ENCODE measurements at places on chromosomes 7 and 10. TPM values are rescaled to one million over a fixed set of nuclear protein-coding genes. Genes with fewer than 3 reads are reported as not detected.
A peak's percentile ranks its signal among the peaks of the same experiment; 100 is the strongest.

GRCh38 chr10:76115471-76116155 is 684.2 kb downstream of the LRMDA start:
- H3K27ac ChIP-seq = no peak overlapping the region
- H3K36me3 ChIP-seq = no peaks in the 10 kb centered on the region
- no peak overlapping the region for H3K4me3 ChIP-seq
- DNase-seq = no peak
- no peaks in the 10 kb centered on the region for H3K27me3 ChIP-seq

- no peak for DNase-seq
- no peak overlapping the region for H3K4me3 ChIP-seq
- no peaks in the 10 kb centered on the region for H3K27me3 ChIP-seq
- no peaks in the 10 kb centered on the region for H3K4me1 ChIP-seq
These were observed 15.8 kb downstream of the NAPEPLD start for GRCh38 chr7:103132995-103133688.

DNA sequence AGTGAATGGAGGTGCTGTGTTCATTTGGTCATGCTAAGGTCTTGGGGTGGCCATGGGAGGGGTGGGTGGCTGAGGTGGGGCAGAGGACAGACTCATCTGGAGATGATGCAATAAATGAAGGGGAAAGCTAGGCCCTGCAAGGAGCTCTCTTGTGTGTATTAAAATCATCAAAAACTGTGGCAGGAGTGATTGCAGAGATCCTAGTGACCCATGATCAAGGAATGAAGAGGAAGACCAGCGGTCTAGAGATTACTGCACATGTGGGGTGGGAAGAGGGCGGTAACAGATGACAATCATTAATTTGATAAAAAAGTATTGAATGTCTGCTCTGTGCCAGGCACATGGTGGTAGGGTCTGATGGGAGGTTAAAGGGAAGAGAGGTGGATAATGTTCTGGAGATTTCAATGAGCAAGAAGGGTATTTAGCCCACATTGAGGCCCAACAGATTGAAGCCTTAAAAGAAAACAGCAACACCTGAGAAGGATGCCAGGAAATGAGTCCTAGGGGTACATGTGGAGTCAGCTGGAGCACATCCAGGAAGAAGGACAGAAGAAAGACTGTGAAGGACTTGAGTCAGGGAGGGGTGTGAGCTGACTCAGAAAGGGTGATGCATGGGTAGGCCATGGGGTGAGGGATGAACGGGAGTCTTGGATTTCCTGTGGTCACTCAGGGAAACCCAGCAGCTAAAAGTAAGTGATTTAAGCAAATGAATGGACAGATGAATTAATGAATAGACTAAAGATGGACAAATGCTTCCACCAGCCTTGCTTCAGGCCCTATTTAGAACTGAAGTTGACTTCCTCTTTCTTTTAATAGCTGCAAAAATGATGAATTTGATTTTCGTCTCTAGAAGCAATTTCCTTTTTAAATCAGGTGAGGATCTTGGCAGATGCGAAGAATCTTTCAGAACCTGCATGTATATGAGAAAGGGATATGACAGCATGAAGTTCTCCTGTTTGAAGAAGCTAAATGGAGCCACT is 83.1 kb upstream of the IGFBP3 start:
- no peaks in the 10 kb centered on the region for H3K4me1 ChIP-seq
- no peak overlapping the region for H3K4me3 ChIP-seq
- no peaks in the 10 kb centered on the region for H3K27me3 ChIP-seq
- DNase-seq = no peak
- no peak overlapping the region for H3K27ac ChIP-seq
- peaks cover 4% of the 10 kb centered on the region for H3K36me3 ChIP-seq

DNA sequence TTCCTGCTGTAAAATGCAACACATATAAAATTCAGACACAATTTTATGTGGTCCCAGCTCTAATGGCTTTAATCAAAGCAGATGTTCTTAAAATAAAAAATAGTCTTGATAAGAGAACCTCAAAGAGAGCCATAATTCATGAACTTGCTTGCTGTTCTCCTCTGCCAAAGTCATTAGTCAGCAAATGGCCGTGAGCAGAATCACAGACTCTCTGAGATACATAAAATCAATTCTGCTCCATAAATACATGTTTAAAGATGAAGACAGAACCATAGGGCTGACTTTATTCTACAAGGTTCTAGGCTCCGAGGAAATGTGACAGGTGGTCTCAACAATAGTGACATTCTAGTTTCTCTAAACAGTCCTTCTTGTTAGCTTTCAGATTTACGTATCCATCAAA is 29.8 kb downstream of the HSPA12A start:
- no peak overlapping the region for H3K4me3 ChIP-seq
- no peaks in the 10 kb centered on the region for H3K36me3 ChIP-seq
- no peak overlapping the region for H3K27ac ChIP-seq
- no peaks in the 10 kb centered on the region for H3K4me1 ChIP-seq

DNA sequence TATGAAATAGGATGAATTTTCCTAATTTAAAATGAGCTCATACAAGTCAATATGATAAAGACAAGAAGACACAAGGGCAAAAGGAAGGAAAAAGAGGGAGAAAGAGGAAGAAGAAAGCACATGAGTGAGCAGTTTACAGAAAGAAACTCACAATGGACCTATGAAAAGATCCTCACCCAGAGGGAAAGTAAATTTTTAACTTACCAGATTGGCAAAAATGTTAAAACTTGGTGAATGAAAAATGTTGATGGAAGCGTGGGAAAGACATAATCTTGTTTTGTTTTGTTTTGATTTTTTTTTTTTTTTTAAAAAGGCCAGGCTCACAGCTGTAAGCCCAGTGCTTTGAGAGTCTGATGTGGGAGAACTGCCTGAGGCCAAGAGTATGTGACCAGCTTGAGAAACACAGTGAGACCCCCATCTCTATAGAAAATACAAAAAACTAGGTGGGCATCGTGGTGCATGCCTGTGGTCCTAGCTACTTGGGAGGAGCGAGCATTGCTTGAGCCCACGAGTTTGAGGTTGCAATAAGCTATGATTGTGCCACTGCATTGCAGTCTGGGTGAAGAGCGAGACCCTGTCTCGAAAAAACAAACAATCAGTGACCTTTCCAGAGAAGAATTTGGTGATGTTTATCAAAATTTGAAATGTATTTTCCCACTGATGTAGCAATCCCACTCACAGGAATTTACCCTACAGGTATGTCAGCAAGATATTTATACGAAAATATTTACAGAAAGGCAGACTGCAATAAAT is 152.9 kb upstream of the ASAH2 start:
- H3K27ac ChIP-seq = no peak overlapping the region
- no peak for DNase-seq
- no peaks in the 10 kb centered on the region for H3K27me3 ChIP-seq
- H3K4me1 ChIP-seq = no peaks in the 10 kb centered on the region
- no peak overlapping the region for H3K4me3 ChIP-seq
- H3K36me3 ChIP-seq = no peaks in the 10 kb centered on the region

- peaks cover 15% of the 10 kb centered on the region for H3K4me1 ChIP-seq
- no peaks in the 10 kb centered on the region for H3K27me3 ChIP-seq
- no peaks in the 10 kb centered on the region for H3K36me3 ChIP-seq
These were observed 46.4 kb upstream of the PARD3 start for GRCh38 chr10:34861293-34862021.

DNA sequence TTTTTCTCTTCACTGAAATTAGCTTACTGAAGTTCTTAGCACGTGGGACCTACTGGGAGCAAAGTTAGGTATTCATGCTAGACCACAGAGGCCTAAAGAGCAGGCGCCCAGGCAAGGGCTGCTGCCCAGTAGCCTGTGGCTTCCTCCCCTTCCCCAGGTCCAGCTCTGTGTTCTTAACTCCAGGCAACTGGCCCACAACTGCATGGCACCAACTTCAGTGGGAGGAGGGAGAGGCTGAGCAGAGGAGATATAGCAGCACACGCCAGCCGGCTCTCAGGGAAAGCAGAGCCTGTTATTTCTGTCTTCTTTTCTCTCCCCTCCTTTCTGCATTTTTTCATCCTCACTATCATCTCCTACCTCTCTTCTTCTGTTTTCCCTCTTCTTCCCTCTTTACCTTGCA is 67.4 kb downstream of the PCGF5 start:
- no peak overlapping the region for H3K4me3 ChIP-seq
- DNase-seq = no peak
- H3K36me3 ChIP-seq = no peaks in the 10 kb centered on the region

DNA sequence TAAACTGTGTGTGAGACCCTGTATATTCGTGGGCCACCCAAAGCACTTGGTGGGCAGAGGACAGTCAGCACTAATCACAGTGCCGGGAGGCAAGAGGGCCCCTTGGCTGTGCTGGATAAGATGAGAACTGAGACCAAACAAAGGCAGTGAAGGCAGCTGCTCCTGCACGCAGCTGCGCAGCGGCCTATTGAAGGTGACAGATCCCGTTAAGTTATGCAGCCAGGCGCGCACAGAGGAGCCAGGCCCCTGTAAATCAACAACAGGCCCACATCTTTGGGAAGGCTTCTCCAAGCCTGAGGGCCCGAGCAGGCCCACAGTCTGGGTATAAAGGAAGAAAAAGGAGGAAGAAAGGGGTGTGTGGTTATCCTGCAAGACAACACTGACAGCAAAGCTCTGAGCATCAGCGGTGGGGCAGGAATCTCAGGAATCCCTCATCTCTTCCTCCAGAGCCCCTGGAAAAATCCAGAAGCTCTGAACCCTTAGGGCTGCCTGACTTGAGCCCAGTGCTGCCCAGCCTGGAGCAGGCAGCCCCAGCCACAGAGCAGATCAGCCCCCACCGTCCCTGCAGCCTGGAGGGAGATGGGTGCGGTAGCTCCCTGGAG is 154.2 kb downstream of the ARHGAP12 start:
- peak; percentile 91 for DNase-seq
- H3K4me3 ChIP-seq = no peak overlapping the region

DNA sequence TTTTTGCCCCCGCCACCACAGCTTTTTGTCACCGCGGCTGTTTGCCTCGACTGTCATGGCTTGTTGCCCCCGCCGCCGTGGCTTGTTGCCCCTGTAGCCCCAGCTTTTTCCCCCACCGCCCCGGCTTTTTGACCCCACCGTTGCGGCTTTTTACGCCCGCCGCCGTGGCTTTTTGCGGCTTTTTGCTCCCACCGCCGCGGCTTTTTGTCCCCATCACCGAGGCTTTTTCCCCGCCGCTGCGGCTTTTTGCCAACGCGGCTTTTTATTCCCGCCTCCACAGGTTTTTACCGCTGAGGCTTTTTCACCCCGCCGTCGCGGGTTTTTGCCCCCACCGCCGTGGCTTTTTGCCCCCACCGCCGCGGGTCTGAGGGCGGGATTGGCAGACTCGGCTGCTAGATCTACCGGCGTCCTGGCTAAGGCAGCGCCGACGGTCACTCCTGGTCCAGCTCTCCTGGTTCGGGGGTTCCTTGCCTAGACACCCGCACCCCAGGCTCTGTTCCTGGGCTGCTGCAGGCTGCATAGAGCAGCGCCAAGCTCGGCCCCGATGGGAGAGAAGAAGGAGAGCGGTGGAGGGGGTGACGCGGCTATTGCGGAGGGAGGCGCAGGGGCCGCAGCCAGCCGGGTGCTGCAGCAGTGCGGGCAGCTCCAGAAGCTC is 637.7 kb downstream of the ZNF716 start:
- no peaks in the 10 kb centered on the region for H3K36me3 ChIP-seq
- H3K27me3 ChIP-seq = no peaks in the 10 kb centered on the region
- H3K27ac ChIP-seq = no peak overlapping the region
- no peak overlapping the region for H3K4me3 ChIP-seq
- DNase-seq = no peak

DNA sequence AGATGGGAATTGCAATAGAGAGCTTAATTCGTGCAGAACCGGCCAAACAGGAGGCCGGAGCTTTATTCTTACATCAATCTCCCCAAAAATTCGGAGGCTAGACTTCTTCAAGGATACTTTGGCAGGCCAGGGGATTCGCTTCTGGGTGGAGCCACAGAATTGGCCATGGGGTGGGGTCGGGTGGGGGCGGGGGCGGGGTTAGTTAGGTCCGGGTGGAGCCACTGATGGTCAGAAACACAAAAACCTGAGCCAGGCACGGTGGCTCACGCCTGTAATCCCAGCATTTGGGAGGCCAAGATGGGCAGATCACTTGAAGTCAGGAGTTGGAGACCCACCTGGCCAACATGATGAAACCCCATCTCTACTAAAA is 87.5 kb downstream of the SEPTIN14 start:
- H3K27me3 ChIP-seq = no peaks in the 10 kb centered on the region
- no peak overlapping the region for H3K4me3 ChIP-seq
- H3K4me1 ChIP-seq = no peaks in the 10 kb centered on the region
- no peak overlapping the region for H3K27ac ChIP-seq
- H3K36me3 ChIP-seq = no peaks in the 10 kb centered on the region

DNA sequence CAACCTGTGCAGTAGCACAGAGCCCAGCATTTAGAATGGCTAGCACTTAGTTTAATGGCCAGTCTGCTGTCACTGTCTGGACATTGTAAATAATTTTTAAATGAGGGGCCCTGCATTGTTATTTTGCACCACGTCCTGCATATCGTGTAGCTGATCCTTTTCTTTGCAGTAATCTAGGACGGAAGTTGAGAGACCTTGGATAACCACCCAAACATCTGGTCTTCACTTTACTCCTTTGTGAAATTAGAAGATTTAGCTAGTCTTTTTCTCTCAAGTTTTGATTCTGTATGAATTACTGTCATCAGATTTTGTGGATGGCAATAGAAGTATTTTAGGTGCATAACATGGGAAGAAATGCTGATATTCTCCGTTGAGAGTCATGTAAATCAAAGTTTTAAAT is 1.9 kb downstream of the MIOS start:
- peaks cover 10% of the 10 kb centered on the region for H3K4me1 ChIP-seq
- no peaks in the 10 kb centered on the region for H3K36me3 ChIP-seq
- DNase-seq = no peak
- no peak overlapping the region for H3K27ac ChIP-seq
- peak overlapping the region; percentile 56 for H3K4me3 ChIP-seq
- H3K27me3 ChIP-seq = no peaks in the 10 kb centered on the region

- no peak overlapping the region for H3K4me3 ChIP-seq
- DNase-seq = peak; percentile 44
- H3K27me3 ChIP-seq = no peaks in the 10 kb centered on the region
These were observed 15.8 kb downstream of the BTBD16 start for GRCh38 chr10:122286867-122287266.

- no peak overlapping the region for H3K27ac ChIP-seq
- no peak for DNase-seq
- H3K27me3 ChIP-seq = no peaks in the 10 kb centered on the region
- no peaks in the 10 kb centered on the region for H3K4me1 ChIP-seq
- no peaks in the 10 kb centered on the region for H3K36me3 ChIP-seq
These were observed 10.0 kb downstream of the ZNF800 start for GRCh38 chr7:127382301-127383085.

DNA sequence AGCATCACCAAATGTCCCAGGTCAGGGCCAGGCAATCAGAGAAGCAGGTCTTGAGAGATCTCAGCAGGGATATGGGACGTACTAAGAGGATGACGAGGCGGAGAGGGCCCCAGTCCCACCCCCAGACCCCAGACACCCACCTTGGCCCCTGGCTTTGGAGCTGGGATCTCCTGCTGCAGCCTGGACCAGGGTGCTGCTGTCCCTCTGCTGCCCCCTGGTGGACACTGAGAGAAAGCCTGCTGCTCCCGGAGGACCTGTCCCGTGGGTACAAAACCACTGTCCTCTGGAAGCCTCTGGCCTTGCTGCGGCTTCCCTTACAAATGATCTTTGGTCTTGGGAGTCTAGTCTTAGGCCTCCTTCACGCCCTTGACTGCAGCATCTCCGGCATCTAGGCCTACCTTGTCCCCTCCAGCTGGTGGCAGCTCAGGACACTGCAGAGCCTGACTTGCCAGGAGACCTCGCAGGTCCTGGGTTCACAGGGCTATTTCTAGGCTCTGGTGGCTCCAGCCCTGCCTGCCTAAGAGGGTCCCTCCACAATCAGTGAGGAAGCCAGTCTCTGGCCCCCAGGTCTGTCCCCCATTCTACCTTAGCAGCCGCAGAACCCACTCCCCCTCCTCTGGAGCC is 97.1 kb downstream of the RGS10 start:
- DNase-seq = peak; percentile 88
- no peaks in the 10 kb centered on the region for H3K36me3 ChIP-seq
- peaks cover 18% of the 10 kb centered on the region for H3K4me1 ChIP-seq
- no peaks in the 10 kb centered on the region for H3K27me3 ChIP-seq
- H3K27ac ChIP-seq = no peak overlapping the region
- no peak overlapping the region for H3K4me3 ChIP-seq

Gene OR6V1
- total RNA-seq = not detected

Gene CYP2C18
- 0.15 TPM for total RNA-seq

Gene NPFFR1
- total RNA-seq = not detected

Gene PPRC1
- 15.4 TPM for total RNA-seq
